ENCODE measurements at places on chromosomes 16 and 17. TPM values are rescaled to one million over a fixed set of nuclear protein-coding genes. Genes with fewer than 3 reads are reported as not detected.

KRTAP3-2 gene
- not detected for total RNA-seq

TBC1D26 gene
- 2.4 TPM for total RNA-seq

DNA sequence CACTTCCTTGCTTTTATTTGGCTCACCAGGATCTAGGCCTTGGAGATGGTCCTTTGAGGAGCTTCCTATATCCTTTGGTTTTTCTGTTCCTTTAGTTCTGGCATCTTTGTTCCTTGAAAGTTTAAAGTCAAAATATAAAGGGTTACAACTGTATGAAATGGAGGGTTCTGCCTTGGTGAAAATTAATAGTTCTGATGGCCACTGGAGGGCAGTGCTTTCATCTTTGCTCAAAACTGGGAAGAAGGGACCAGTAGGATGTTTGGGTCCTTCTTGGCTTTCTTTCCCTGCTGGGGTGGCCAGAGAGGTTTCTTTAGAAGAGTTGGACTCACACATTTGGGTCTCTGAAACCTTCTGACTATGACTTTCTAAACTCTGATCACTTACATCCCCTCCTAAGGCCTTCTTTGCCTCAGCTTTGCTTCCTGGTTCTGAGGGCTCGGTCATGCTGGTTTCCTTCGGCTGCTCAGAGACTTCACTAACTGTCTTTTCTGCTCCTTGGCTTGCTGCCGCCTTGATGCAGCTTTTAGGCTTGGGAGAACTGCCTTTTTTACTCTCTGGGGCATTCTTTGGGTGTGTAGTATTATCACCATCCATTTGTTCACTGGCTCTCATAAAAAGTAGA, 10.9 kb upstream of the ITGA2B start:
- DNase-seq: no peak

CACNG5 gene
- total RNA-seq: not detected

SOCS3 gene
- 30.2 TPM for total RNA-seq

DNA sequence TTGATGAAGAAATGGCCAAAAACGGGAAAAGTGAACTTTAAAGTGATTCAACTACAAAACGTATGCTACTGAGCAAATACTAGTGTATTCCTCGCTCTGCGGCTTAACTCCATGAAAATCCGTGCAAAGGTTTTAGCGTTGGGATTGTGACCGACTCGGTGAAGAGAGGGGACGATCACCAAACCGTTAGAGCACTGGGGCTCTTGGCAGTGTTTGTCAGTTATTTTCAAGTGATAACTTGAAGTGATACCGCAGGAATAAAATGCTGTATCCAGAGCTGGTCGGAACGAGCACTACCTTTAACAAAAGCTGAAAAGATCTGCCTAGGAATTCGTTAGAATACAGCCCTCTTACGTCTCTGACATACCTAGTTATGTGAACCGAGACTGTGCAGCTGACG, 773 bp upstream of the PPM1D start:
- no peak for DNase-seq

GRCh38 chr17:31391496-31391949, at the start of gene RAB11FIP4:
Gene RAB11FIP4 (plus strand): TSS chr17:31391675. CDS start chr17:31391853, 178 bp downstream.
- DNase-seq: peak; percentile 20

FBXO39 gene
- total RNA-seq: not detected

DNA sequence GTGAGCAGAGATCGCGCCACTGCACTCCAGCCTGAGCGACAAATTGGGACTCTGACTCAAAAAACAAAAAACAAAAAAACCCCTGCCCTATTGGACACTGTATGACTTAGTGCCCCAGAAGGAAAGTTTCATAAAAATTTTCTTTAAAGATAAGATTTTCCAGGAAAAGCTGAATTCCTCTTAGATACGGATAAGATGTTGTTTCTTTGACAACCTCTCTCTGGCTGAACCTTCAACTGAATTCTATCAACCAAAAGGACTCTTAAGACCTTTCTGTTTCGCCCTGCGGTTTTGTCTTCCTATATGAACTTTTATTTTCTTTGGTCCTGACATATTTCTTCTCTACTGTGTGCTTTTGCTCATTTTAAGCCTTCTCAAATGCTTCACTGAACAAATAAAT, 35.8 kb downstream of the CPPED1 start:
- DNase-seq: no peak

DNA sequence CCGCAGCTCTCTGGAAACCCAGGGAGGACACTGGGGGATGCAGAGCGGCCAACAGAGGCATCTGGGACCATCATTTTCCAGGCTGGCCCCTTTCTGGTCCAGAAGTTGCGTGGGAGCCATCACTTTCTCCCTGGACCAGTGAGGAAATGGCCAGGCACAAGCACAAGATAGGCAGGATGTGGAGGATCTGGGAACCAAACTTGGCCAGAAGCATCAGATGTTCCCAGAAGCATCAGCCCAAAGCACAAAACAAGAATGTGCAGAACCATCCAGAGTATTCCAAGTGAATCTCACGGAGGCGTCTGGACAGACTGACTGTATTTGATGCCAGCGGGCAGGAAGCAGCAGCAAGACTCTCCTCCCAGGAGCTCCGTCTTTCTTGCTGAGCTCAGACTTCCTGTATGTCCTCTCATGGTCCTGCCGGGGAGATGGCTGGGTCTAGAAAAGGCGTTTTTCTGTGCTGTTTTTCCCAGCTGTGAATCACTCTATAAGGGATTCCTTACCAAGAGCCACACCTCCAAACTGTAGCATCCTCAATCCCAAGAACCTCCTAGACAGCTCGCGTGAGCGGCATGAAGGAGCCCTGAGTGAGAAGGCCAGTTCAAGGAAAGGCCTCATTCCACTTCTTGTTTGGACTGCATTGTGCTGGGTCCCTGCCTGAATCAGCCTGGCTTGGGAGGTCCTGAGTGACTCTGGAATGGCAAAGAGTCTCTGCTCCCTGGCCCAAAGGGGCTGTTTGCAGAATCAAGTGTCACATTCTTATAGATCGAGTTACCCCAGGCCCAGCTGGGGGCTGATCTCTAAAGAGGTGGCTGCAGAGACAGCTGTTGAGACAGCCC, 49.5 kb upstream of the MTSS2 start:
- DNase-seq: no peak

- DNase-seq: no peak
These were observed 100.6 kb upstream of the ZNF750 start for GRCh38 chr17:82940226-82941020.

DNA sequence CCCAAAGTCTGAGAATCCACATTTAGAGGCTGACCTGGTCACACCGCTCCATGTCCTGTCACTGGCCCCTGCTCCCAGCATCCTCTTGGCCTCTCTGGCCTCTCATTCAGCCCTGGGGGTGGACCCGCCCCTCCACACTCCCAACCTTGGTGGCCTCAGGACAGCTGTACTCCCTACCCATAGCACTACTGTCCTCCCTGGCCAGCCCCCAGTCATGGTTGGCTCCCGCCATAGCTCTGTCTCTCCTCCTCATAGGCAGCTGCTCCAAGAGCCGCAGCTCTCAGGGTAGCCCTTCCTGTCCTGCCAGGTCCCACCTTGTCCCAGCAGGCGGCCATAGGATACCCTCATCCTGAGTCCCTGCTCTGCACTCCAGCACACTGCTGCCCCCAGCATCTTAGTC, 38.0 kb upstream of the PHB1 start:
- DNase-seq: no peak

GRCh38 chr17:6408276-6408675, 26.6 kb downstream of the AIPL1 start:
- no peak for DNase-seq

DNA sequence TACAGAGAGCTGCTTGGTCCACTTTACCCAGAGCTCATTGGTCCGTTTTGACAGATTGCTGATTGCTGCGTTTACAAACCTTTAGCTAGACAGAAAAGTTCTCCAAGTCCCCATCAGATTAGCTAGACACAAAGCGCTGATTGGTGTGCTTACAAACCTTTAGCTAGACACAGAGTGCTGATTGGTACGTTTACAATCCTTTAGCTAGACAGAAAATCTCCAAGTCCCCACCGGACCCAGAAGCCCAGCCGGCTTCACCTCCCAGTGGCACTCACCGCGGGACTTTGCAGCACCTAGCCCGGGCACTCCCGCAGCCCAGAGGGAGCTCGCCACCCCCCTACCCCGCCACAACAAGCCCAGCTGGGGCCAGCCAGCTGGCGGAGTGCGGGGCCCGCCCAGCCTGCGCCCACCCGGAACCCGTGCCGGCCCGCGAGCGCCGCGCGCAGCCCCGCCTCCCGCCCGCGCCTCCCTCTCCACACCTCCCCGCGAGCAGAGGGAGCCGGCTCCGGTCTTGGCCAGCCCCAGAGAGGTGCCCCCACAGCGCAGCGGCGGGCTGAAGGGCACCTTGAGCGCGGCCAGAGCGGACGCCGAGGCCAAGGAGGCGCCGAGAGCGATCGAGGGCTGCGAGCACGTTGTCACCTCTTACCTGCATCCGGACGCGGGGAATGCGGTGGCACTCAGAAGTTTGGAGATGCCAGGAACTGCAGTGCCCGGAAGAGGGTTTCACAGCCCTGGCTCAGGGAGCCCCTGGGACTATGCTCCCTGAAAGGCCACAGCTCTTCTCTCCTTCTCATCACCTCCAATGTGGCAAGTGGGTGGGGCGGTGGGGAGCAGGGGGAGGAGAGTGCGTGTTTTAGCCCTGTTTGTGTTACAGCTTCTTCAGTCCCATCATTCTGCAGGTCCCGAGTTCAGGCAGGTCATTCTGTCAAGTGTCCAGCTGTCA, 1504.5 kb downstream of the CDH11 start:
- no peak for DNase-seq

- DNase-seq: no peak
These were observed 13.8 kb upstream of the KCNJ18 start for GRCh38 chr17:21678393-21679081.

GRCh38 chr16:89119661-89120141, 26.0 kb downstream of the ACSF3 start:
- no peak for DNase-seq

DNA sequence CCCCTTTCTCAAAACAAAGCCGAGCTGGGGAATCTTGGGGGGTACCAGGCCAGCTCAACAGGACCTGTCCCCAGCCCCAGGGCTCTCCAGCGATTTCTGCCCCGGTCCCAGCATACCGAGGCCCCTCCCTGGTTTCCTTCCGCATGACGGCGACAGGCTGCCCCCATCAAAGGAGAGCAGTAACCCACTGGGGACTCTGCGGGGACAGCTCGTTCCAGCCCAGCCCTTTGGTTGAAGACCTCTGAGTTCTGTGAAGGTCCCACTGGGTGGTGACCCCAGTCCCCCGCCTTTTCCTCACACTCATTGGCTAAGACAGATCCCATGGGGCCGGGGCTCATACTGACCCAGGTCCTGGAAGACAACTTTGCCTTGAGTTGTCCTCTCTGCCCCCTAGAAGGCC, 4.1 kb downstream of the SMTNL2 start:
- DNase-seq: no peak

DNA sequence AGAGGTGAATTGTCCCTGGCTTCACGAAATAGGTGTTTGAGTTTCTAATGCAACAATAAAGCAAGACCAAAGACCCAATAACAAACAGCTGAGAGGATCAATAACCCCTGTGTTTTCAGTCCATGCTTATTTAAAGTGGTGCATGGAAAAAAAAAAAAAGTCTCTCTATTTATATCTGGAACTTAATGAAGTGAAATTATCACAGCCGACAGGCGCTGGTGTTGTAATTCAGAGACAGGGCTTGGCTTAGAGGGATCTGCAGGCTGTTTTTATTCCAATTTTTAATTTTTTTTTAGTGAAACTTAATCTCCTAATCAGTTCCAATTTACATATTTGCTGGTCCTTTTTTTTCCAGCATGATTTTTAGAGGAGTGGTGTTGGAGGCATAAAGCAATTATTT, 858.2 kb upstream of the SOX9 start:
- no peak for DNase-seq

GRCh38 chr17:9451934-9452333, 123.7 kb downstream of the STX8 start:
- no peak for DNase-seq

MPRIP gene
- total RNA-seq: 392 TPM

ZDHHC1 gene
- 7.2 TPM for total RNA-seq

GRCh38 chr16:62475573-62475972, 439.3 kb upstream of the CDH8 start:
- DNase-seq: no peak

ITFG1 gene
- 66.3 TPM for total RNA-seq

SLC6A2 gene
- not detected for total RNA-seq

DNA sequence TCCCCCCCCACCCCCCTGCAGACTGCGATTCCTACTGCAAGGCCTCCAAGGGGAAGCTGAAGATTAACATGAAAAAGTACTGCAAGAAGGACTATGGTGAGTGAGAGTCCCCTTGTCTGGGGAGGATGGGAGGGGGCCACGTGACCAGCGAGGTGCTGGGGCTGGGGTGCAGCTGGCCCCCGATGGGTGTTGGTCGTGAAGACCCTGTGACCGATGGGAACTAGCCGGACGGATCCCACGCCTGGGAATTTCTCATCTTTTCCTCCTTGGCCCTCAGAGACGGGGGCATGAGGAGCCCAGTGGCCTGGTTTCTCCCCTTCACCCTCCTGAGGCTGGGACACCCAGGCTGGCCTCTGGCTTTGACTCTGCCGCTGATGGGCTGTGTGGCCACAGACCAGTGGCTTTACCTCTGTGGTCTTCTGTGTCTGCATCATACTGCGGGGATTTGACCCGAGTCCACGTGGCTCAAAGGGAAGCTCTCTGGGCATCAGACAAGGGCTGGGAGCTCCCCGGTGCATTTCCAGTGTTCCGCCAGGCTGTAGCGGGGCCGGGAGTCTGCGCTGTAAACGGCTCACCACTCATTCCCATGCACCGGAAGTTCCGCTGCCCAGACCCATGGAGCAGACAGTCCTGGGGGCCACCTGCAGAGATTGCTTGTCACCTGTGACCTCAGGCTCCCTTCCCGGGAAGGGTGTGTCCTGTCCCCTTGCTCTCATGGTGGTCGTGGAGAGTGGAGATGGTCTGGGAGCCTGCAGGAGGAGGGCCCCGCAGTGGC, 200.0 kb downstream of the NTN1 start:
- DNase-seq: no peak

GRCh38 chr17:76578376-76578775, 7.3 kb downstream of the ST6GALNAC2 start:
- no peak for DNase-seq

GRCh38 chr17:78348055-78348770, 11.7 kb downstream of the SOCS3 start:
- DNase-seq: no peak

DNA sequence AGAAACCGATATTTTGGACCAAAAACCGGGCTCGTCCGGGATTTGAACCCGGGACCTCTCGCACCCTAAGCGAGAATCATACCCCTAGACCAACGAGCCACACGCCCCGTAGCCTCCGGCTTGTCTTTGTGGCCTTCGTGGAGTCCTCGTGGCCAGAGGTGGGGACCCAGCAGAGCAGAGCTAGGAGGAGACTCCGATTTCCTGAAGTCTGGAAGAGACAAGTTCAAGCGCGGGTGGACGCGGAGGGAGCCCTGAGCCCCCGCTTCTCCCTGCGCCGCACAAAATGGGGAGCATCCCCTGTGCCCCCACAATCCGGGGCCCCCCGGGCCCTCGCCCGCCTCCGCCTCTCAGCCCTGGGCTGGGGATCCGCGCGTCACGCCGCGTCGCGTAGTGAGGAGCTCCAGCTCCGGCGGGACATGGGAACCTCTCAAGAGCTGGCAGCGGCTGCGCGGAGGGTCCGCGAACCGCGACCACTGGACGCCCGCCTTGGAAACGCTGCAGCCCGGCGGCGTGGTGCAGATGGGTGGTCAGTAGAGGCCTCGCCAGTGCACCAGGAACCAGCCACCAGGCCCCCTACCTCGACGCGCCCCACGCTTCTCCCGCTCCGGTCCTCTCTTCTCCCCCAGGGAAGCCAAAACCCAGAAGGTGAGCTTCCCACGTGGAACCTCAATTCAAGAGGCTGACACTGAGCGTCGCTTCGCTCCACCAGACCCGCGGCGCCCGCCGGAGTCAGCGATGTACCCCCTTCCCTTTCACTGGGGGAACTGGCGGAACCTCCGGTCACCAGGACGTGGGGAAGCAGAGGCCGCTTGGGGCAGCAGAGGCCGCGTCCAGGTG, 5.2 kb upstream of the OR1F1 start:
- DNase-seq: peak; percentile 78

PYCARD gene
- 35.6 TPM for total RNA-seq
